Left renal pelvis (tissue), 4 donors: ENCODE measurements at places on chromosomes 7 and 10. TPM values are rescaled to one million over a fixed set of nuclear protein-coding genes. Genes with fewer than 3 reads are reported as not detected.

GTF2IRD1 gene
- 48.7 TPM for polyA plus RNA-seq

- no peak for DNase-seq
These were observed 12.5 kb downstream of the DENND10 start for GRCh38 chr10:119116326-119116951.

- no peak for DNase-seq
These were observed 202.8 kb downstream of the BMPER start for GRCh38 chr7:34108165-34108564.

DNA sequence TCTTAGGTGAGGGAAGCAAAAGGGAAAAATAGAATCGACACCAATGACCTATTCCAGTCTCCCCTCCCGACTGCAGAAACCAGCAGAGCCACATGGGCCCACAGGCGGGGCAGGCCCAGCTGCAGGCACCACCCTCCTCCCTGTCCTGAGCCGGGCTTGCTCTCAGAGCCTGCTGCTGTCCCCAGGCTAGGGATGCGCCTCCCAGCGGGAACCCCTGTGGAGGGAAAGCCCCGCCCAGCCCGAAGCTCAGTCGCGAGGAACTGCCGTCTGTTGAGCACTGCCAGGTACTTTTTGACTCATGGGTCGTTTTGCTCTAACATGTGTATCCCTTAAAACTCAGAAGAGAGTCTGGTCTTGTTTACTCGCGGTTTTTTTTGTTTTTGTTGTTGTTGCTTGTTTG is 124.5 kb upstream of the RET start:
- DNase-seq: no peak

DNA sequence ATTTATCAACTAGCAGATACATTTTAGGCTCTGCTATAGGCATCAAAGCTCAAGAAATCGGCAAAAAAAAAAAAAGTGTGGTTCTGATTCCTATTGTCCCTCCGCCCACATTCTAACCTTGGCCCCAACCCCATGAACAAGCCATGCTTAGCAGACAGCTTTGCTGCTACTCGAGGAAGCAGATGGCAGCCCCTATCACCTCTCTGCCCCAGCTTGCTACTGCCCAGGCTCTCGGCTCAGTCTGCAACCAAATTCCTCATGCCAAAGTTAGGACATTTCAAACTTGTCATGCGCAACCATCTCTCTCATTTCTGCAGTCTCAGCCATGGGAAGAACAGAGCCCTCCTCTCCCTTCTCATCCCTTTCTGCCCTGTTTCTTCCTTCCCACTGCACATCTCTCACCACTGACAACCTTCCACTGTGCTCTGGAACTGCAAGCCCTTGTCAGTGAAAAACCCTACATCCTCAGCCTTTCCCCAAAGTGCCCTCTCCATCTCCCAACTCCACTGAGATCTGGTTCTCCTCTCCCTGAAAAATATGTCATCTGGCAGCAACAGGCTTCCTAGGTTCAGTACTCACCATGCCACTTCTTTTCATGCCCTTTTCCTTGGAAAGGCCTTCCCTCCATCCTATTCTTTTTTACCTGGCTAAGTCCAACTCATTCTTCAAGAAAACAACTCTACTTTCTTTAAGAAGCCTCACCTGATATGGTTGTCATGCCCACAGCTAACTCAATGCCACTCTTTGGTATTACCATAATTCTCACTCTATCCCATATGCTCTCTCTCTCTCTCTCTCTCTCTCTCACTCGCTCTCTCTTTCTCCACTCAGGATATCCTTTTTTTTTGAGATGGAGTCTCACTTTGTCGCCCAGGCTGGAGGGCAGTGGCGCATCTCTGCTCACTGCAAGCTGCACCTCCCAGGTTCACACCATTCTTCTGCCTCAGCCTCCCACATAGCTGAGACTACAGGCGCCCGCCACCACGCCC is 60.1 kb upstream of the FHIP2A start:
- DNase-seq: no peak

- DNase-seq: no peak
These were observed 13.9 kb upstream of the LRMDA start for GRCh38 chr10:75417522-75417927.

DNA sequence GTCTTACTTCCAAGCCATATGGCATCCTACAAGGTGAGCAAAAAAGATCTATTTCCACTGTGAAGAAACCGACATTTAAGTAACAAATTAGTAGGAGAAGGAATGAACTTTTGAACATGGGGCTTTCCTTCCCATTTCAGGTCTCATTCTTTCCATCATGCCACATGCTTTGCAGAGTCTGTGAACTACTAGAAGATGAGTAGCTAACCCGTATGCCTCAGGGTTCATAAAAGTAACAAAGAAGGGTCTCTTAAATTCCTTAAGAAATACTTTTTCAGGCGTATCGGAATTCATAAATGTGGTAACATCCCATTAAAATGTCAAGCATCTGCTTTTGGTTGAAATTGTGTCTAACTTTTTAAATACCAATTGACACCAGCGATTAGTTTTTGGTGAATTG is 81.3 kb upstream of the TNS3 start:
- no peak for DNase-seq

- DNase-seq: no peak
These were observed 87.5 kb upstream of the NMT2 start for GRCh38 chr10:15255961-15256360.

DNA sequence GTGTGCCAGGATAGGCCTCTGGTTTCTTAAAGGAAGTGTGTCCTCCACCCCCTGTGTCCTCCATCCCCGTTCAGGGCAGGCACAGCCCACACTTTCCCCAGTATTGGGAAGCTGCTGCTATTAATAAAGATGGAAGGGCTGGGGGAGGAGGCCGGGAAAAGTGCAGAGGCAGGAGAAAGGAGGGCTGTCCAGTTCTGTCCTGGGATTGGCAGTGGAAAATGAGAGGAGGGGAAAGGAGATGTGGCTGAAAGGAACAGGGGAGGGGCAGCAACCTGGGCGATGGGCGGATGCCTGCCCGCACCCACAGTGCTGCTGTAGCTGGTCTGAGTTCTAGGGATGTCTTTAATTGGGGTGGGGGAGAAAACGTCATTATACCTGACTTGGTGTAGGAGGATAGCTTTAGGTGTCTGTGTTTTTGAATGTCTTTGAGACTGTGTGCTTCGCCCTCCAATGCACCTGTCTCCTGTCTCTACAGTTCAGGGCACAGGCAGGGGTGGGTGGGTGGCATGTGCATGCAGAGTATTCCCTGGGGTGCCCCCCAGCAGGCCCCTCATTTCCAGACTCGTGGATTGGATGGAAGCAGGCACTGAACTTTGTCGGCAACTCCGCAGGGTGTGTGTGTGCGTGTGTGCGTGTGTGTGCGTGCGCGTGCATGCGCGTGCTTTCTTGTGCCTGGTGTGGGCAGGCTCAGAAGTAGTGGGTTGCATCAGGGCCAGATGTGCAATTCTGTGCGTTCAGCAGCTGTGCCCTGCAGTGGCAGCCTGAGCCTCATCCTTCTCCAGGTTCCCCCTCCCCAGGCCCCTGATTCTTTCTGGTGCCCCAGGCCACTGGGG is 2.5 kb downstream of the TRIM8 start:
- no peak for DNase-seq
